ENCODE measurements at places on chromosomes 11 and 22. TPM values are rescaled to one million over a fixed set of nuclear protein-coding genes. Genes with fewer than 3 reads are reported as not detected.

The TREH gene
- total RNA-seq: not detected

The PRR33 gene
- total RNA-seq: not detected

The HPX gene
- total RNA-seq: 0.28 TPM

The SCGB1C1 gene
- total RNA-seq: not detected

The GPR83 gene
- total RNA-seq: 0.07 TPM

The SUSD2 gene
- total RNA-seq: 1.7 TPM

The UPK2 gene
- total RNA-seq: 0.56 TPM

The CLDN5 gene
- 0.14 TPM for total RNA-seq

The ACTN3 gene
- 0.14 TPM for total RNA-seq

The LRP4 gene
- 5.5 TPM for total RNA-seq

The NUMA1 gene
- total RNA-seq: 109 TPM

The MUC6 gene
- total RNA-seq: not detected

The ZNF280B gene
- 1.3 TPM for total RNA-seq

The MFRP gene
- not detected for total RNA-seq

The SLC6A5 gene
- total RNA-seq: not detected
